ENCODE measurements at places on chromosomes 16 and 17.

DNA sequence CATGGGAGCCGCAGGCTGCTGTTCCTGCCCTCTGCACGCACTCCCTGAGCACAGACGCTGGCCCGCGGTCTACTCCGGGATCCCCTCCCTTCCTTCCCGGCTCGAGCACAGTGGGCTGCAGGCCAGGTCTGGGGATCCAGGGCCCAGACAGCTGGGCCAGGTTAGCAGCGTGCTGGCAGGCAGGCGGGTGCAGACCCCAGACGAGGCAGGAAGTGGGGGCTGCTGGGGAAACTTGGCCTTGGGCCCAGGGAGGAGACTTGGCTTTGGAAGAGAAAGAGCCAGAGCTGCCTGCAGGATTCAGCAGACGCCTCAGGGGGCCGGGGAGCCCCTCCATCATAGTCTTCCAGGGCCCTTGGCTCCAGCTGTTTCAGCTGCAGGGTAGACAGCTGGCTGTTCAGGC, 30.2 kb upstream of the ABCC3 start:
- DNase-seq: no peak

GRCh38 chr17:5772720-5773119, 188.4 kb upstream of the NLRP1 start:
- no peak for DNase-seq

DNA sequence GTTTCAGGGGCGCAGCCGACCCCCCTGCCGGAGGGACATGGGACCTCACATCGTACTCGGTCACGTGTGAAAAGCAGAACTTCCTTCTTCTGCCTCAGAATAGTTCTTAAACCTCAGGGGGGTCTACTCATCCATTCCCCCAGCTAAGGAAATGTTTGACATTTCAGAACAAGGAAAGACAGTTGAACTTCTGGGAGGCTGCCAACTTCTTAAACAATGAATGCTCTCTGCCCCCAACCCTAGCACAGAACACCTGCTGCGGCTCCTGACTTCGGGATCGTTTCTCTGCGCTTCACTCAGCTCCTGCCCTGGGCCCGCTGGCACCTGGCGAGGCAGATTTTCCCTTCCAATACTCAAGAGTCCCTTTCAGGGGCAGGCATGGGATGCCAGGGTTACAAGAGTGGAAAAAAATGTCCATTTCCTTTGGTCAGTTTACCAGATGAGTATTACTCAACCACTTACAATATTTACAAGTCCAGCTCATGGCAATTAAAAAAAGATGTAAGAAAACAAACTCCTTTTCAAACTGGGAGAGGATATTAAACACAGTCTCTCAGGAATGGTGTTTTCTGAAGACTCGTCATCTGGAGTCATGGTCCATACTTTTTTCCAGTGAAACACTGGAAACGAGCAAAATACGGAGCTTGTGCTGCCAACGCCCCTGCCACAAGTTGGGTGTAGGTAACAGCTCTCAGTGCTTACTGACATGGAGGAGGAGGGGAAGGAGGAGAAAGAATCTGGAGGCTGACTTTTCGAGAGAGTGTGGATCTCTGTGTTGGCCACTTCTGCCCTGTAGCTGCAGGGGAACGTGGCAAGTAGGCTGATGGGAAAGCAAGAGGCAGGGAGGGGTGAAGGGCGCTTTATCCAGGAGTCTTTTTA, 235.7 kb downstream of the NTN1 start:
- peak; percentile 2 for DNase-seq

- peak; percentile 21 for DNase-seq
Observed at GRCh38 chr16:4313563-4314531, 2.0 kb upstream of the GLIS2 start.

- peak; percentile 66 for DNase-seq
Observed at GRCh38 chr16:2223942-2224486, 623 bp downstream of the E4F1 start.

- peak; percentile 82 for DNase-seq
Observed at GRCh38 chr17:44110823-44111633, 12.4 kb downstream of the HDAC5 start.

GRCh38 chr17:83103200-83103942, 24.0 kb downstream of the METRNL start:
- DNase-seq: no peak

- DNase-seq: peak; percentile 86
Observed at GRCh38 chr16:83952940-83953795, at the start of gene OSGIN1. OSGIN1 (plus strand) TSS chr16:83953240; CDS start chr16:83957672, 4,432 bp downstream.

DNA sequence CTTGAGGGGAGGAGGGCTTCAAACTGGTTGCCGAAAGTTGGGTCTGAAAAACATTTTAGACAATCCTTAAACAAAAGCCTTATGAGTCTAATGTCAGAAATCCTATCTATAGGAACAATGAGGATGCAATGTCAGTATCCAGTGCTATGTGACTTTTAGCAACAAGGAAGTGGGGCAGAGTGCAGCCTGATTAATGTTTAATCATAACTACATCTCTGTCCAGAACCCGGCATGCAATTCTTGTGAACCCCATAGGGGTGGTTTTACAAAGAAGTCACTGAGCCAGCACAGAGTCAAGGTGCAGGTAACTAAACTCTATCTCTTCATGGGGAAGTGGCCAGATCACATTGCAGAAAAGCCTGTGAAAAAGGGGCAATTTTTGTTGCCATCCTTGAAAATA, 267.5 kb downstream of the HS3ST4 start:
- no peak for DNase-seq

- DNase-seq: no peak
Observed at GRCh38 chr17:64245218-64246145, 17.6 kb downstream of the TEX2 start.

DNA sequence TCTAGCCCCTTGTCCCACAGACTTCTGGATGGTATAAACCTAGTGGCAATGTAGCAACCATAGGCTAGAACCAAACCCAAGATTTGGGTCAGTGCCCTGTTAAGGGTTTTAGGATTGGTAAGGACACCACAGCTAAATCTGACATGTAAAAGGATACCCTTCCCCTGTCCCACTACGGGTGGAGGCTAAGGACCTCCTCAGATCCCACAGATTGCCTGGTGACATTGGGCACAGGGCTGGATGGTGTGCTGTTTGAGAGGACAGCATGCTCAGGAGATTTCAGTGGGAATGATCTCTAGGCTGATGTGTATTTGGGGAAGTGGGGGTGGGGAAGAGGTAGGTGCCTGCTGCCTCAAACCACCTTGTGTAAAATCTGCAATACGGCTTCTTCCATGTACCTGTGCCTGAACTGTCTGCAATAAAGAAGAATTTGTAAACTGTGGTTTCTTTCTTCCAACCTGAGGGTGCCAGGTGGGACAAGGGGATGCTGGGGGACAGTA, 671 bp upstream of the EDC4 start:
- DNase-seq: no peak

- DNase-seq: peak; percentile 39
Observed at GRCh38 chr16:4517812-4518680, 20.5 kb downstream of the CDIP1 start.

DNA sequence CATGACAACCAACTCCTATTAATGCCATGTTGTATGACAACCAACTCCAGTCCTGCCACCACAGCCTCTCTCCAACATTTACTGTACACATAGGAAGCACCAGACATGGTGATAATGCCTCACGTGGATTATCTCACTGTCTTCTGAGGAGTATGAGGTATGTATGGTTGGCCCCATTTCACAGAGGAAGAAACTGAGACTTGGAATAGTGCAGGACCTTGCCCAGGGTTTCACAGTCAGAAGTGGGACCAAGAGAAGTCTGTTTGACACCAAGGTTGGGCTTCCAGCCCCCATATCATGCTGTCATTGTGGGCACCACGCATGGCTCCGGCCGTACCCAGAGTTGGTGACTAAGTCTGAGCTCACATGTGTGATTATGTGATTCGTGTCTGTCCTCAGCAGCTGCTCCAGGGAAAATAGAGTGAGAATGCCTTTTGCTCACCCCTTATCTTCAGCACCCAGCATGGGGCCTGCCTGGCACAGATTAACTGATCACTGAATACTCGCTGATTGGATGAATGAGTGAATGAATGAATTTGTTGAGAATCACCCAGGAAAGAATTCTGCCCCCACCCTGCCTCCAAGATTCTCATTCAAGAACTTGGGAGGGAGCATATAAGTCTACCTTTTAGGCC, 204.1 kb upstream of the NLRP1 start:
- peak; percentile 25 for DNase-seq

DNA sequence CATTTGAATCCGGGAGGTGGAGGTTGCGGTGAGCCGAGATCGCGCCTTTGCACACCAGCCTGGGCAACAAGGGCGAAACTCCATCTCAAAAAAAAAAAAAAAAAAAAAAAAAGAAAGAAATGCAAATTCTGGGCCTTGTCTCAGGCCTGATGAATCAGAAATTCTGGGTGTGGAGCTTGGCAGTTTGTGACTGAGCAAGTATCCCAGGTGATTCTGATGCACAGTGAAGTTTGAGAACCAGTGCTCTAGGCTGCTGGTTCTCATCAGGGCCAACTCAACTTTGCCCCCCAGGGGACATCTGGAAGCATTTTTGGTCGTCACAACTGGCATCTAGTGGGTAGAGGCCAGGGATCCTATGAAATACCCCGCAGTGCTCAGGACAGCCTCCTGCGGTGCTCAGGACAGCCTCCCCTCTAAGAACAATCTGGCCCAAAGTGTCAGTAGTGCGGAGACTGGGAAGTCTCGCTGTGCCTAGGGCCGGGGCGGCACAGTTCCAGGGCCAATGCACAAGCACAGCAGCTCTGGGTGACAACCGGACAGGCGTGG, 55.9 kb downstream of the SDK2 start:
- DNase-seq: no peak

- no peak for DNase-seq
Observed at GRCh38 chr16:58503166-58503862, 3.4 kb downstream of the NDRG4 start.

- DNase-seq: no peak
Observed at GRCh38 chr16:88764913-88765349, 20.1 kb downstream of the PIEZO1 start.

GRCh38 chr16:85471469-85472431, 141.4 kb upstream of the GSE1 start:
- no peak for DNase-seq

GRCh38 chr17:43377056-43377810, 21.6 kb upstream of the ARL4D start:
- DNase-seq: no peak

- no peak for DNase-seq
Observed at GRCh38 chr16:15829460-15829859, 27.4 kb downstream of the MYH11 start.

DNA sequence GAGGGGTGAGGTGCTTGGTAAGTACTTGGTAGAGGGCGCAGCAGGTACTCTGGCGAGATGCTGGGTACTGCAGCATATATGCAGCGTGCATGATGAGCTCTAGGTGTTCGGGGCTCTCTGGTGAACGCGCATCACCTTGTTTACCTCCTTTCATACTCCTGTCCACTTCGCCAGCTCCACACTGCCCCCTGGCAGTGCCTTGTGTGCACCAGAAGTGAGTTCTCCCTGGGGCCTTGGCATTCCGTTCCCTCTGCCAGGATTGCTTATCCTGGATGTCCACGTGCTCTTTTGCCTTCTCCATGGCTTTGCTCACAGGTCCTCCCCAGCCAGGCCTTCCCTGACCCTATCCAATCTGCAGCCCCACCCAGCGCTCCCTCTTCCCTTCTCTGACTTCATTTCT, 154.2 kb downstream of the MRM1 start:
- DNase-seq: peak; percentile 77

DNA sequence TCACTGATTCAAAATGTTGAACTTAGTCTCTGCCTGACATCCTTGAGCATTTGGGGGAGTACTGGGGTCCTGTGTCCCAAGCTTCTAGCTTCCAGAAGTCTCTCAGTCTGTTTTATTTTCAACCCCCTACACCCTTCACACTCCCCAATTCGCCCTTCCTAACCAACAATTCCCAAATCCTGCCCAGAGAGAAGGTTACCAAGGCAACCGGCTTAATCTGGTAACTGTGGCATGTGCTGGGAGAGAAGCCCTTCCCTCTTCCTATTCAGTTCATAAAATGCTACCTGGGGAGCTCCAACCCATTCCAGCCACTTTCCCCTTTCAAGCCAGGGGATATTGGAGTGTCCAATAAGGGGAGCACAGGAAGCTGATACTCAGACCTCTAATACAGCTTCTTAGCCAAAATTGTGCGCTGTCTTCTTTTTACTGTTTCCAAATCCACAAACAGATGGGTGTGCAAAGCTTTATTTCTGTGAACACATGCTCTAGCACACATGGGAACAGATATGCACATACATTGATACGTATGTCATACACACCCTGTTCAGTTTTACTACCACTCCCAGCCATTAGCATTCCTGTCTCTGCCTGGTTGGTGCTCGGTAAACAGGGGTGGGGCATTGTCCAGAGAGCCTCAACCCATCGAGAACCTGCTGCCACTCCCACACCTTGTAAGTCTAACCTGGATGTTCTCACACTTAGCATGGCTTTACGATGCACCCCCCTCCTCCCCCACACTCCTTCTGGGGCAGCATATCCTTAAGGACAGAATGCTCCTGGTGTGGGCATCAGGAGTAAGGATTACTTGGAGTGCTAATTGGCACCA, 1.1 kb upstream of the RAPGEFL1 start:
- DNase-seq: no peak

- DNase-seq: no peak
Observed at GRCh38 chr17:62819511-62820221, 11.6 kb upstream of the MARCHF10 start.

- DNase-seq: no peak
Observed at GRCh38 chr17:1951920-1952319, 73.2 kb downstream of the RTN4RL1 start.

- no peak for DNase-seq
Observed at GRCh38 chr17:55540414-55541091, 29.3 kb upstream of the SMIM36 start.

DNA sequence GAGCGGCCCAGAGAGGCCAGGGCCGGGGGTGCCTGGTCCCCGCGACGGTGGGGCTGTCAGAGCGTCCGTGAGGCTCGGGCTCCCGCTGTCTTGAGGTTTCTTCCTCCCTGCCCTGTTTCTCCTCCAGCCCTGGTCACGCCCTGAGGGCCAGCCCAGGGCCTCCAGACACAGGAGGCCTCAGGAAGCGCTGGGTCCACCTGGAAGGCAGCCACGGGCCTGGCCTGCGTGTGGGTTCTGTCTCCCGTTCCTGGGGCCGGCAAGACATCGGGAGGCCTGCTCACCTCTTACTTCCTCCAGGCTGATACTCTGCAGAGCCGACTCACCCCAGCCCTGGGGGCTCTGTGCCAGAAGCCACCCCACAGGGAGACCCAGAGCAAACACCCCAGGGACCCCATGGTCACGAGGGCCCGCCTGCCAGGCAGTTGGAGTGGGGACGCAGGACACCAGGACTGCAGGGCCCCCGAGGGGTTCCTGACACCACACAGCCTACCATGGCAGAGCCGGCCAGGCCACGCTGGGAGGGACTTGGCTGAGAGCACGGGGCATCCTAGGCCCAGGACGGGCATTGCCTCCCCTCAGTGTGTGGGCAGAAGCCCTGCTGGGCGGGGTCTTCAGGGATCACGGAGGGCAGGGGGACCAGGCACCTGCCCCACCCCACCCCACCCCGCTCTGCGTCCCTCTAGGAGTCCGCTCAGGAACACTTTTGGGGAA, 18.9 kb upstream of the CACNA1H start:
- no peak for DNase-seq

DNA sequence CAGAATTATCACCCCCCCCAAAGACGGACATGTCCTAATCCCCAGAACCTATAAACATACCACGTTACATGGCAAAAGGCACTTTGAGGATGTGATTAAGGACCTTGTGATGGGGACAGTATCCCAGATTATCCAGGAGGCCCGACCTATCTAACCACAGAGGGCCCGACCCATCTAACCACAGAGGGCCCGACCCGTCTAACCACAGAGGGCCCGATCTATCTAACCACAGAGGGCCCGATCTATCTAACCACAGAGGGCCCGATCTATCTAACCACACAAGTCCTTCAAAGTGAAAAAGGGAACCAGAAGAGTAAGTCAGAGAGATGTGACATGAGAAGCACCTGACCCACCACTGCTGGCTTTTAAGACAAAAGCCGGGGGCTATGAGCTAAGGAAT, 56.8 kb downstream of the ANKFY1 start:
- peak; percentile 77 for DNase-seq

GRCh38 chr16:106623-107324, 28.7 kb downstream of the MPG start:
- DNase-seq: peak; percentile 91

All from hematopoietic multipotent progenitor cell treated with erythropoietin and hydrocortisone succinate and interleukin-3 and kit ligand, for 8 days (in vitro differentiated cells).